Fibroblast of mammary gland (primary cell): ENCODE measurements at places on chromosomes 4 and X.

DNA sequence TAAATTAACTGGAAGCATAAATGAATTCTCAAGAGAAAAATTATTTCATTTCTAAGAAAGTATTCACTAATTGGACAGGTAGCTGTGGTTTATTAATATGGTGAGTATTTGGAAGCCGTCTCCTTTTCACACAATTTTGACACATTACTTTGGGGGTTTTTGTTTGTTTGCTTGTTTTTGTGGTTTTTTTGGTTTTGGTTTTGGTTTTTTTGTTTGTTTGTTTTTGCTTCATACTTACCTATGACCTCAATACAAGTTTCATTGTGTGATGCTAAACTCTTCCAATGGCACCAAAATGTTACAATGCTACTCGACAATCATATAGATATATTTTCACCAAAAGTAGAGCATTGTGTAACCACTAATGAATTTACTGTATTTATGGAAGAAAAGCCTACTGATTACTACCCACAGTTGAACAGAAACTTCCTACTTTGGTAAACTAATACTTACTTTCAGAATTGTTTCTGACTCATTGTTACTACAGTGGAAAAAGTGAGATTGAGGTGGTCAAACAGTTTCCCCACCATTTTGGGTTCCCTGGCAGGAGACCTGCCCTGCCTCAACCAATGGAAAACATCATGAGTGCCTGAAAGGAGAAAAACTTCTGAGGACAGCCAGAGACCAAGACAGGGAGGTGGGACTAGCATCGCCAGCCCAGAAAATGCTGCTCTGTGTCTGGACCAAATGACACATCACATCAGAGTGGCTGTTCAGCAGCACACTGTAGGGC, 443.1 kb downstream of the HNRNPD start:
- no peak for DNase-seq

- peak; percentile 44 for DNase-seq
Measured at GRCh38 chr4:71266090-71266794, 72.6 kb upstream of the SLC4A4 start.

- no peak for DNase-seq
Measured at GRCh38 chr4:130021706-130022105, 925.8 kb downstream of the C4orf33 start.

GRCh38 chr4:19703391-19703790, 548.3 kb upstream of the SLIT2 start:
- no peak for DNase-seq

DNA sequence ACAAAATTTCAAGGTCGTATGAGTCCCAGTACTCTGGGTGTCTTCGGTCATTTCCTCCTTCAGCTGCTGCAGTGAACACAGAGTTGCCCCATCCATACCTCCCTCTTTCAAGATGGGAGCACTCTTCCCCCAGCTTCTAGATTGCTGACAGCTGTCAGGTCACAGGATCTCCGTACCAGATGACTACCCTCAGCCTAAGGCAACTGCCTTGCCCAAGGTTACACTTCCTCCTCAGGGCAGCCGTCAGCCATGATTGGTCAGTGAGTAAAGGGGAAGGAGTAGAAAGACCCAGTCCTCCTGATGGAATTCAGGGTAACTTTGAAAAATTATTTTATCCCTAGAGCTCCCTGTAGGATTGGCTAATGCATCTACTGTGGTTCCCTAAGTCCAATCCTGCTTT, 81.6 kb downstream of the NAF1 start:
- DNase-seq: no peak

DNA sequence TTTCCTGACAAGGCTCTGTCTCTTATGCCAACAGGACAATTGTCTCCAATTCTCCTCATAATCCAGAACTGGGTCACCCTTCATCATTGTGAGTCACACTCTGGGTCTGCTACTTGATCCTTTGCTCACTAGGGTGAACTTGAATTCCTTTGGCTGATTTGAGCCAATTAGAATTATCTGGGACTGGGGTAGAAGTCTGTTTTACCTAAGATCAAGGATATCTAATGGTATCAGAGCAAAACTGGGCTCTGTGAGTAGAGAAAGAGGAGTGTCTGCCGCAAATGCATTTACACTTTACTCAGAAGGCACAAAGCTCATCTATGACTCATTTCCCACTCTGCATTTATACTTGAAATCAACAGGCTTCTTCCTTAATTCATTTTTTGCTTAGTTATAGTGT, 72.6 kb downstream of the PITX2 start:
- DNase-seq: peak; percentile 36

- DNase-seq: no peak
Measured at GRCh38 chr4:16726368-16727050, 171.9 kb downstream of the LDB2 start.

GRCh38 chr4:185638093-185638492, 102.8 kb upstream of the PDLIM3 start:
- no peak for DNase-seq

DNA sequence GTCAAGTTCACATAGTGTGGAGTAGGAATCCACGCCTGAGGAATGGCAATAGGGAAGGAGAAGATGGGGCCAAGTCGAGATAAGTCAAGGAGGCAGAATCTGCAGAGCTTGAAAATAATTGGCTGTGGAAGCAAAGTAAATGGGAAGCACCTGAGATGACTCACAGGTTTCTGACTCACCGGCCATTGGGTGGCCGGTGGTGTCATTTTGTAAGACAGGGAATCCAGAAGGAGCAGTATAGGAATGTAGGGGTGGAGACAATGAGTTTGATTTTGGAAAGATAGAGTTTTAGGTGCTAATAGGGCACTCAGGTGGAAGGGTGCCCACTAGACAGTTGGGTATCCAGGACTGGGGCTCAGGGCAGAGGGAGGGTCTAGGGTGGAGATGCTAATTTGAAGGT, 201.0 kb upstream of the MAMLD1 start:
- DNase-seq: peak; percentile 31

GRCh38 chrX:5536261-5536660, 692.4 kb downstream of the NLGN4X start:
- no peak for DNase-seq

GRCh38 chrX:41085878-41086626, 807 bp downstream of the USP9X start:
- peak; percentile 49 for DNase-seq

GRCh38 chrX:11481035-11481434, 184.7 kb downstream of the ARHGAP6 start:
- peak; percentile 67 for DNase-seq

DNA sequence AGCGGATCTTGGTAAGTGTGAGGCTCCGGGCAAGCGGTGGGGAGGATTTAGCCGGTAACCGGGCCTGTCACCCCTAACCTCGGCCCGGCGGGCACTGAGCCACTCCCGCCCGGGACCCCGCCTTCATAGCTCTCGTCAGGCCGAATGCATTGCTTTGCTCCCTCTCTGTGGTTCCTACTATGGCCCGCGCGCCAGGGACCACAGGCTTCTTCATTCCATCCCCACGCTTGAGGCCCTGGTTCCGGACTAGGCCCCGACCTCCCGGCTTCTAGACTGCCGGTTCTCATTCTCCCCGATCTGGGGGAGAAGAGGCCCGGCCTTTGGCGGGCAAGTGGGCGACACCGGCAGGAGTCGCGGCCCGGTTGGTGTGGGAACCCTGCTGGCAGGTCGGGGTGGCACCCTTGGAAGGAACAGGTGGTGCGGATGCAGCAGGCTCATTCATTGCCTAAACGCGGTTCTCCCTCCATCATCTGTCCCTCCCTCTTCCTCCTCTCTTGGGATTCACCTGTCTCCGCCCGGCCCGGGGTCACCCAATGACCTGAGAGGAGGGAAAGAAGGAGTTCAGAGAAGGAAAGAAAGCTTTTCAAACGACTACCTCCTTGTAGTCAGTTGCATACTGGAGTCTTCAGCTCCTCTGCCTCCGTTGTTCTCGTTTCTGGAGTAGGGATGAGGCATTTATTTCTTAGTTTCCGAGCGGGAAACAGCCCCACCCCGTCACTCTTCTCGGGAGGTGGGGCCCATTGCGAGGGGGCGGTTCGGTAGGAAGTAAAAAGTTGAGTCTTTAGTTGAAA, at the start of gene NDUFC1:
Gene NDUFC1, minus strand, starts transcription at position 657 of the 791 bp plus-strand sequence. CDS start 6,679 bp downstream, outside the sequence.
- peak; percentile 36 for DNase-seq

DNA sequence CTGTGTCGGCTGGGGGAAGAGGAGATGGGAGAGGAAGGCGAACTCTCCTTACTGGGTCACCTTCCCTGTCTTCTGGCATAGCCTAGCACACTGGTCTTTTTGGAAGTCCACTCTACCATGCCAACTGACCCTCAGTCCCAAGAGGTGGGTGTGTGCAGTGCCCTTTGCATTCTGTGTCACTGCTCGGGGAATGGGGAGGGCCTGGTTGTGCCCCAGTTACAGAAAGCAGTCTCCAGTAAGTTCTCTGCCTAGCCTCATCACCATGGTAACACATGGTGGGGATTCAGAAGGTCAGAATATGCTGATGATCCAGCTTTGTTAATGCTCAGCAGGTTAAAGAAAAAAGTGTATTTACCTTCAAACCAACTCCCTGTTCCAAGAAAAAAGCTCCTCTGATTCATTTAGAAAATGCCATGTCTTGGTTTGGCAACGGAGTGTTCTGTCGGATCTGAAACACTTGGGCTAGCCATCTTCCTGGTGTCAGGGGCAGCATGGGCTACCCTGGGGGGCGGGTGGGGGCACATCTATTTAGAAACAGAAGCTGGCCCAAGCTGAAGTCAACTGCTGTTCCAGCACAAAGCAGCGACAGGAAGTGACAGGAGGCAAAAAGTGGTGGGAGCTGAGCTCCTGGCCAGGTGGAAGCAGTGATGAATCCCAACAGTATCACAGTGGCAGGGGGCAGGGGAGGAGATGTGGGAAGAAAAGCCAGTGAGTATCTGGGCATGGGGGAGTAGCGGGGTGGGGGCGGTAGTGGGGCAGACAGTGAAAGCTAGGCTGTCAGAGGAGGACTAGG, 37.0 kb downstream of the NSG1 start:
- DNase-seq: no peak

DNA sequence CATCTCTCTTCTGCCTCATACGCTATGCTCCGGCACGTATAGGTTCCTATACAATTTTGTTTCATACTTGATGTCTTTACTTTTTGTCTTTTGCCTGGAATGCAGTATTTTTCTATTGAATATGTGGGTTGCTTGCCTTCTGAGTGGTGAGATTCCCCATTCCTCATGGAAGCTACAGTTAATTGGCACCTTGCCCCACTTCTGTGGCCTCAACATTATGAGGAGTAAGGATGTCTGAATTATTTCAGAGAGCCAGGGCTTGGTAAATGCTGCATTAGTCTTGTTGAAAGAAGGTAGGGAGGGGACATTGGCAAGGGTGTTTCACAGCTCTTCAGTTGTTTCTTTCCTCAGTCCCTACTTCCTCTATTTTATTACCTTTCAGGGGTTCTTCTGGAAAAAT, 23.0 kb downstream of the CDKL5 start:
- peak; percentile 7 for DNase-seq

- no peak for DNase-seq
Measured at GRCh38 chr4:39048311-39048710, 13.7 kb upstream of the KLHL5 start.

DNA sequence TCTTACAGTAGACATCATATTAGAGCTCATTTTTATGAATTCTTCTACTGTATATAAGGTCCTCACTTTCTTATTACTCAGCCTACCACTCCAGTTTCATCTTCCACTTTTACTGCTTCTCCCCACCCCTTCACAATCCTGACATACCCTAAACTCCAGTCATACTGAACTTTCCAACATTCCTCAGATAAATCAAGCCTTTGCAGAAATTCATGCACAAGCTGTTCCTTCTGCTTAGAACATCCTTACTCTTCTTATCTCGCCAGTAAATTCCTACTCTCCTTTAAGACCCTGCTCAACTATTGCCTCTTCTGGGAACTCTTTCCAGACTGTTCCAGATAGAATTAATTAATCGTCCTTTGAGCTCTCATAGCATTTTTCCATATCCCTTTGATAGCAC, 24.8 kb downstream of the RTL9 start:
- DNase-seq: peak; percentile 64

GRCh38 chr4:104491481-104492182, 3.1 kb downstream of the CXXC4 start:
- peak; percentile 5 for DNase-seq

DNA sequence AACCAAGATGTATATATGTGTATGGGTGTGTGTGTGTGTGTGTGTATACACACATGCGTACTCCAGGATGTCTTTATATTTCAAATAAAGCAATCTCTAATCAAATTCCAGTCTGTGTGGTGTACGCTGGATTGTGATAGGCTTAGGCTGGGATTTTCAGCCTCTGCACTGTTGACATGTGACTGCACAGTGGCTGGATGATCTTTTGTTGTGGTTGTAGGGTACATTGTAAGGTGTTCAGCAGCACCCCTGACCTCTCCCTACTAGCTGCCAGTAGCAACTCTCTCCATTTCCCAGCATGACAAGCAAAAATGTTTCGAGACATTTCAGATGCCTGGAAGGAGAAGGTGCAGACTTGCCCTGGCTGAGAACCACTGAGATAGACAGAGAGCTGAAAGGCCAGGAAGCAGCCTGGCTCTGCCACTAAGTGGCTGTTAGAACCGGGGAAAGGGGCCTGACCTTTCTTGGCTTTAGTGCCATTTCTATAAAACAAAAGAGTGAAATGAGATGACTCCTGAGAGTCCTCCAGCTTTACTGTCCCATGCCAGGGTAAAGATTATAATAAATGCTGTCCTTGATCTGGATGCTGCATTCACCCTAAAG, 10.5 kb downstream of the PGM2 start:
- DNase-seq: no peak

- DNase-seq: no peak
Measured at GRCh38 chr4:116734178-116734577, 351.2 kb downstream of the TRAM1L1 start.

DNA sequence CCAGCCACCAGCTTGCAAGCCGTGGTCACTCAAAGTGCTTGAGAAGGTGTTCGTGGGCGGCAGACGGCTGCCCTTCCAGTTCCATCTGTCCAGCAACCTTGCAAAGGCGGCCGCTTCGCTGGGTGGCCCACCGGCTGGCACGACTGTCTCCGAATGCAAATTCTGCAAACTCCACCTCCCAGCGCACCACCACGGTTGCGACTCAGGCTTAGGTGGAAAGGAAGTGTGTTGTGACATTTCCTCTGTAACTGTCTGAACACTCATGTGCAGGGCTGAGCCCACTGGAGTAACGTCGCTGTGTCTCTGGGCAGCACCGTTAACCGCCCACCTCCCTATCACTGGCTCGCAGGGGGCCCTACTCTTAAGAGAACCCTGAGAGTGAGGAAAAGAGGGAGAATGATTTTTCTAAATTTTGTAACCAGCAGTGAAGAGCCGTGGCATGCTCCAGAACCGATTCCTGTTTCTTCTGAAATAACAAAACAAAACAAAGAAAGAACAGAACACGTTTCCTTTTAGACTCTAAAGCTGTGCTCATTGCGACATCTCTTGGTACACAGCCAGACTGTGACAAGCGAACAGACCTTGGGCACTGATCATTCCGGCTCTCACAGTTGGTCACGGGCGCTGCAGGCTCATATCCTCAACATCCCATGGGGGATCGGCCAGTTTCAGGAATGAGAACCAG, at the start of gene P2RY8:
Gene P2RY8, minus strand, starts transcription at position 155 of the 685 bp plus-strand sequence. CDS start 70,627 bp downstream, outside the sequence.
- DNase-seq: peak; percentile 48

DNA sequence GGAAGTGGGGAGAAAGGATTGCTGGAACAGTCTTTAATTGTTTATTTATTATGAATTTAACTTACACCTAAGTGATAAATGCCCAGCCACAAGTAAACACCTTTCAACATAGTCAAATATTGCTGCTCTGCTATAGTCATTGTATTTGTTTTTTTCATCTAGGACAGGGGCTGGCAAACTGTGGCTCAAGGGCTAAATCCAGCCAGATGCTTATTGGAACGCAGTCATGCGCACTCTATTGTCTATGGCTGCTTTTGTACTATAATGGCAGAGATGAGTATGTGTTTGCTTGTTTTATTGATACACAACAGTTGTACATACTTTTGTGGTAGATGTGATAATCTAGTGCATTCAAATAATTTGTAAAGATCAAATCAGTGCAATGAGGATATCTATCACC, 95.3 kb downstream of the ZAR1 start:
- no peak for DNase-seq
